ENCODE measurements at places on chromosomes 6 and 20.
A peak's percentile ranks its signal among the peaks of the same experiment; 100 is the strongest.

- DNase-seq: no peak
These were observed 104.8 kb downstream of the FLRT3 start for GRCh38 chr20:14232650-14233049.

GRCh38 chr6:45653117-45653883, 275.6 kb upstream of the SUPT3H start:
- DNase-seq: no peak

DNA sequence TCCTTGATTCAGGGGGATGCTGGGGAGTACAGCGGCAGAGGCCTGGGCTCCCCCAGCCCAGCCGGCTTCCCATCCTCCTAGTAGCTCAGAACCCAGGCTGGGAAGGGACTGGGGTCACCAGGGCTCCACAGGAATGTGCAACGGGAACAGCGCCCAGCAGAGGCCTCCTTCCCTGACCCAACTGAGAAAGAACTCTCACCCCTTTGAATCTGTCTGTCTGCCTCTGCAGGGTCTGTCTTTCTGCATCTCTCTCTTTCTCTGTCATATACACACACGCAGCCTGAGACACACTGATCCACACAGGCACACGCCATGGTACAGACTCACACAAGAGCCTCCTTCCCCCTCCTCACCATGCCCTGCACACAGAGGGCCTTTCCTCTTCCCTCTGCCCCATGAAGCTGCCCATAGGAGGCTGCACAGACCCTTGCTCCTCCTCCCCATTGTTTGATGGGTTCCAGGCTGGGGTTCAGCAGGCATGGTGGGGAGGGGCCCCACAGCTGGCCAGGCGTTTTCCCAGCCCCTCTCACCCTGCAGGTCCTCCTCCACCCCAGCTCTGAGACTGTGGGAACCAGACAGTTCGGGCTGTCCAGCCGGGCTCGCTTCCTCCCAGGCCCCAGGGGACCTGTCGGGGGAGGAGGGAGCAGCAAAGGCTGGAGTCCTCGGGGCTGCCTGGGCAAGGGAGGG, 2.8 kb downstream of the FOXS1 start:
- DNase-seq: no peak

DNA sequence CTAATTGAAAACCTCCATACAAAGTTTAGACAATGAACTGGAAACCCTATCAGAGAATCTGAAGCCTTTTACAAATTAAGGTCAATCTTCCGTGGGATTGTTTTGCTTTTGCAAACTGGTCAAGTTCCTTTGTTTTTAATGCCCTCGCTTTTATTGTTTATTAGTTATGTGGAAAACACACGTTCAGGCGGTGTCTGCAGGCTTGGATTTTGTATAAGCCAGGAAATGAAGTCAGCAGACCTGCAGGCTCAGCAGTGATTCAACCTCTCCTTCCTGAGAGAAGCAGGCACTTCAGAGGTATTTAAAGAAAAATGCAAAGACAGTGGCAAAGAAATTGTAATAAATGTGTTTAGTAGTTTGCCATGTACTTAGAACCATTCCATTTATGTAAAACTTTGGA, 103.4 kb upstream of the PDE10A start:
- no peak for DNase-seq

DNA sequence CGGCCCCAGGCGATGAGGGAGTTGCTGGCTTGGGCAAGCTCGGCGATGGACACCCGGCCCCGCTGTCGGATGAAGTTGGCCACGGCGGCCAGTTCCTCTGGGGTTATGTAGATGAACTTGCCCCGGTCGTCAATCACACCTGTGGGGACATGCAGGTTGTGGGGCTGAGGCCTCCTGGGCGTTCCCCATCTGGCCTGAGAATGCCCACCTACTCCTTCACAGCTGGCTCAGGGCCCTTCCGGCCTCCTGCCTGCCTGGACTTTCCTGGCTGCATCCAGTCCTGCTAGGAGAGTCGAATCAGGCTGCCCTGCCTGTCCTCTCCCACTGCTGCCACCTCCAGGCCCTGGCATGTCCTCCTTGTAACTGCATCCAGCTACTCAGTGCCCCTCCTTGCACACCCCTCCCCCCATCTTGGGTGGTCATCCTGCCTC, 13.8 kb downstream of the DDRGK1 start:
- DNase-seq: no peak

DNA sequence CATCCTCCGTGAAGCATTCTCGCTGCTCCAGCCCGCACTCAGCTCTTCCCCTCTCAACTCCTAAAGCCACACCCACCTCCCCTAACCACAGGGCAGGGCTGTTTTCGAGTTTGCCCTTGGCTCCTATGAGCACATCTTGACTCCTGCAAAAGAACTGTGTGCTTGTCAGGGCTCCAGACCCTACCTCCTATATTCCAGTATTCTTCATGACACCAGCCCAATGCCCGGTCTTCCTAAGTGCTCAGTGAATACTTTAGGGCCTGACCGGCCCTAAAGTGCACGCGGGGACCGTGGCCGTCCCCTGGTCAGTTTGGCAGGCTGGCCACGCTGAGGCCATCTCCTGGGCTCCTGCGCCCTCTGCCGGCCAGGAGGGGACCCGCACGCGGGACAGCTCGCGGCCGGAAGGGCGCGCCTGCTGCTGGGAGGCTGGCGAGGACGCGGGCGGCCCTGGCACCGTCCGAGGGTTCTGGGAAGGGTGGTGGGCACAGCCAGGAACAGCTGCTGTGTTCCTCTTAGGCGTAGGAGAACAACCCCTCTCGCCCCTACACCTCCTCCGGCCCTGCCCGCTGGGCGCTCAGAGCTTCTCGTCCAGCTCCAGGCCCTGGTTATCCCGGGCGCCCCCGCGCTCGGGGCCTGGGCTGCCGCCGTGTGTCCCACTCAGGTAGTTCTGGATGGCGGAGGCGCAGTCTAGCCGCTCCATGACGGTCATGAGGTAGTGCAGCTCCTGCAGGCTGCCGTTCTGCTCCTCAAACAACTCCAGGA, 11.0 kb downstream of the UNC5CL start:
- no peak for DNase-seq

DNA sequence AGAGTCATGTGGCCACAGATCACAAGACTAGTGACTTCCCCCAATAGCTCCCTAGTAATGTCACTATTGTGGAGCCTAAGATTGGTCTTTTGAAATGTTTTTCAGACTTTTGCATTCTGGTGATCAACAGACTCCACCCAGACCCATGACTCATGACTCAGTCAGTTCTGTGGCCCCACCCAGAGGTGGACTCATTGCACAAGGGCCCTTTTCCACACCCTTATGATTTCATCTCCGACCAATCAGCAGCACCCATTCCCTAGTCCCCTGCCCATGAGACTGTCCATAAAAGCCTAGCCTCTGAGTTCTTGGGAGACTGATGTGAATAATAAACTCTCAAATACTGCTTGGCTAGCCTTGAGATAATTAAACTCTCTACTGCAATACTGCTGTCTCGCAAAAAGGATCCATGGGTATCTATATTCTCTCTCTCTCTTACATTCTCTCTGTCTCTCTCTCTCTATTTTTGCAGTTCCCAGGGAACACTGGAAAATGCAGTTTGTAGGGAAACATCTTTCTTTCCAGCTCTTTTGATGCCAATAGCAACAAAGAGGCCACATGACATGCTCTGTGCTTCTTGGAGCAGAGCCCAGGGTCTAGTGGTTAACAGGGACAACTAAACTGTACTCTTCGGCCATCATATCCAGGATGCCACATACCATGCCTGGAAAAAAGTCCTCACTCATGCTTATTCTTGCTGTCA, 71.3 kb upstream of the IYD start:
- no peak for DNase-seq

DNA sequence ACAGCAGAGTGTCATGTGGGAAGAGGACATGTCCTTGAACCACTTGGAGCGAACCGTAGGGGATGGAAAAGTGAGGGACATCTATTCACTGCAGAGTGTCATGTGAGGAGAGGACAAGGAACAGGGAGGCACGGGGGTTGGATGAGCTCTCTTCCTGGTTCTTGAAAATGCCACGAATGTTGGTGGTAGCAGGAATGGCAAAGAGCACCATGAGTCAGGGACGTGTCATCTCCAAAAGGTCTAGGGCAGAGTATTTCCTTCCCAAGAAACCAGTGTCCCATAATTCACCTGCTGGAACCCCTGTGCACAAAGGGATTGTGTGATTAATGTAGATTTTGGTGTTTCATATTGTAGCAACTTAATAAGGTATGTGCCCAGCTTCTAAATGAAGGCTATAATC, 136.8 kb downstream of the BFSP1 start:
- DNase-seq: no peak

DNA sequence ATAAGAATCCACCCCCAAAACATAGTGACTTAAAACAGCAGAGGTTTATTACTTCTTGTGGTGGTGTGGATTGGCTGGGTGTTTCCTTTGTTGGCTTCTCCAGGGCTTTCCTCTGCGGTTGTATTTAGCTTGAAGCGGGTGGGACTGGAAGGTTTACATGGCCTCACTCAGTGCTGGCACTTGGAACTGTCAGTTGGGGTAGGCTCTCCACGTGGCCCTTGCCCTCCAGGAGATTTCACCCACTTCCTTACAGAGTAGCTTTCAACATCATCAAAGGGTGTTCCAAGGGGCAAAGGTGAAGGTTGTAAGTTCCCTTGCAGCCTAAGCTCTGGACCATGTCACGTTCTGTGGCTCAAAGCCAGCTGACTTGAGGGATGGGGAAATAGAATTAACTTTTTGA, 32.5 kb upstream of the NKX2-2 start:
- no peak for DNase-seq

DNA sequence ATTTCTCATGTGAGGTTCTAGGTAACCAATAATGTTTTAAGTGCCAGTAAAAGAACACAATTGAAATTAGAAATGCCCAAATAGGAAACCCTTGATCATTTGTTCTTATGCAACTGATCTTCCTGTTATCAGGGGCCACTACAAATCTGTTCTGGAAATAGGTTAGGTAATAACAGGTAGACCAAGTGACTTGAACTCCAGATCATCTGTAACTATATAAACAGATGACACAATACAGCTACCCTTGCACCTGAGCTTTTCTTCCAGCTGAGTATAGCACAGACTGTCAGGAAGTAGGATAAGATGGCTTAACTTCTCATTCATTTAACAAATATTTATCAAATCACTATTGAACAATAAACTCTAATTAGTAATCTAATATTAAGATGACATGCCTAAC, 52.5 kb downstream of the MAN1A1 start:
- DNase-seq: no peak

DNA sequence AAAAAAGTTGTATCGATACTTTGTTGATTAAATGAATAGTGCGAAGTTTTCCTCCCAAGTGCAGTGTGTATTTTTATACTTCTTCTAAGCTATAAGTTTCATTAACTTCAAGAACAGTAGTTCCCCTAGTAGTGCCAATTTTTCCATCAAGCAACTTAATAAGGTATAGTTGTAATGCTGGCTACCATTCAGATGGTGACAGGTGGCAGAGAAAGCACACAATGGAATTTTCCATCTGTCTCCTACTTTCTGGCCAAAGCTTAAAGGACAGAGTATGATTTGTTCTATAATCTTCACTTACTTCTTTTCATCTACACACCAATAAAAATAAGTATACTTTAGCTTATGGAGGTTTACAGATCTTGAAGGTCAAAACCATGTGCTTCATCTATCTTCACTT, 431.1 kb downstream of the NKAIN2 start:
- peak; percentile 76 for DNase-seq

DNA sequence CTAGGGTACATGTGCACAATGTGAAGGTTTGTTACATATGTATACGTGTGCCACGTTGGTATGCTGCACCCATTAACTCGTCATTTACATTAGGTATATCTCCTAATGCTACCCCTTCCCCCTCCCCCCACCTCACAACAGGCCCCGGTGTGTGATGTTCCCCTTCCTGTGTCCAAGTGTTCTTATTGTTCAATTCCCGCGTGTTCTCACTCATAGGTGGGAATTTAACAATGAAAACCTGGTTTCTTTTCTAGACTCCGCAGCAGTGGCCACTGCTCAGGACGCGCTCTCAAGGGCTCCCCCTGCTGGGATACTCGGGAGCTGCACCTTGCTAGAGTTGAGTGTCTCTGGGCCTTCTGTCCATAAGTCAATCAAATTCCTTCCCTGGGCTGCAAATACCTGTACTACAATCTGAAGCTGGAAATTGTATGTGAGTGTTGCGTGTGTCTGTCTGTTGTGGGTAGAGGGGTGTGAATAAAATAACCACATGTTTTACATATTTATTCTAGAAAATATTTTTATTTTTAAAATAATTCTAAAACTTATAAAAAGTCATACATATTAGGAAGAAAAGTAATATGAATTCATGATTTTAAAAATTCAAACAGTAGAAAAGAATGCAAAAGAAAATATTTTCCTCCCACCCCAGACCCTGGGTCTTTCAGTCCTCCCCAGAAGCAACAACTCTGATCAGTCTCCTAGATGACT, 8.2 kb upstream of the CEP250 start:
- DNase-seq: peak; percentile 77

DNA sequence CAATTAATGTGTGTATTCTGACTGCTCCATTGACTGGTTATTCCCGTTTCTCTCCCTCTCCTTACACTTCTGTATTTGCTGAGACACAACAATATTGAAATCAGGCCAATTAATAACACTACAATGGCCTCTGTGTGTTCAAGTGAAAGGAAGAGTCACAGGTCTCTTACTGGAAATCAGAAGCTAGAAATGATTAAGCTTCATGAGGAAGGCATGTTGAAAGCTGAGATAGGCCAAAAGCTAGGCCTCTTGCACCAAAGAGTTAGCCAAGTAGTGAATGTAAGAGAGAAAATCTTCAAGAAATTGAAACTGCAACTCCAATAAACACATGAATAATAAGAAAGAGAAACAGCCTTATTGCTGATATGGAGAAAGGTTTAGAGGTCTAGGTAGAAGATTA, 489.5 kb upstream of the CITED2 start:
- DNase-seq: no peak

DNA sequence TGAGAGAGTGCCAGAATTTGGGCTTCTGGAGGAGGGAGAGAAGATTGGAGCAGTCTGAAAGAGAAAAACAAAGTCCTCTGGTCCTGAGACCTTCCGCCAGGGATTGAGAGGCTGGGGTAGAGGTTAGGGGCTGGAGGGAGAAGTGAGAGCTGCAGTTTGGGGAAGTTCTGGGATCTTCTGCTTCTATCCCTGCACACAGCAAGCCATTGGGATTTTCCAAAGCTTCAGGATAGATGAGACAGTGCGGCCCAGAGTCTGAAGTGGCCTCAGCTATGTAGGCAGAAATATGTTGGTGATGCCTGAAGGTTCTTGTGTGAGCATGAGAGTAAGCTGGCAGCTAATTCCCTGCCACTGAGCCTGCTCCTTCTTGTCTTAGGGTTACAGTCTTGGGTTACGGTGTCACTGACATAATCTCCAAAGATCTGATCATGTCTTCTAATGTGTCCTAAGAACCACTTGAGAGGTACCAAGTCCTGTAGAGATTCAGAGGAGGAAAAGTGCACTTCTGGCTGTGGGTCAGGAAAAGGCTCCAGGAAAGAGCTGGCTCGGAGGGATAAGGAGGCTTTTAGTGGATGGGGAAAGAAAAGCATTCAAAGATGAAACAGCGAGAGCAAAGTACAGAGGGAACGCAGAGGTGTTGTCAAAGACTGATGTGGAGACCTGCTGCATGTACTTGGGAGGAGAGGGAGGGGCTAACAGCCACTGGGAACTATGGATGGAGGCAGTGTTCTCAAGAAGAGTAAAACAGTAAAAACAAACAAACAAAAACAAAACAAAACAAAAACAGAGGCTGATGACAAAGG, 131.1 kb upstream of the MYLIP start:
- DNase-seq: no peak

All from NCI-H524 (cell line).